ENCODE measurements at places on chromosomes 11 and 22.
A peak's percentile ranks its signal among the peaks of the same experiment; 100 is the strongest.

DNA sequence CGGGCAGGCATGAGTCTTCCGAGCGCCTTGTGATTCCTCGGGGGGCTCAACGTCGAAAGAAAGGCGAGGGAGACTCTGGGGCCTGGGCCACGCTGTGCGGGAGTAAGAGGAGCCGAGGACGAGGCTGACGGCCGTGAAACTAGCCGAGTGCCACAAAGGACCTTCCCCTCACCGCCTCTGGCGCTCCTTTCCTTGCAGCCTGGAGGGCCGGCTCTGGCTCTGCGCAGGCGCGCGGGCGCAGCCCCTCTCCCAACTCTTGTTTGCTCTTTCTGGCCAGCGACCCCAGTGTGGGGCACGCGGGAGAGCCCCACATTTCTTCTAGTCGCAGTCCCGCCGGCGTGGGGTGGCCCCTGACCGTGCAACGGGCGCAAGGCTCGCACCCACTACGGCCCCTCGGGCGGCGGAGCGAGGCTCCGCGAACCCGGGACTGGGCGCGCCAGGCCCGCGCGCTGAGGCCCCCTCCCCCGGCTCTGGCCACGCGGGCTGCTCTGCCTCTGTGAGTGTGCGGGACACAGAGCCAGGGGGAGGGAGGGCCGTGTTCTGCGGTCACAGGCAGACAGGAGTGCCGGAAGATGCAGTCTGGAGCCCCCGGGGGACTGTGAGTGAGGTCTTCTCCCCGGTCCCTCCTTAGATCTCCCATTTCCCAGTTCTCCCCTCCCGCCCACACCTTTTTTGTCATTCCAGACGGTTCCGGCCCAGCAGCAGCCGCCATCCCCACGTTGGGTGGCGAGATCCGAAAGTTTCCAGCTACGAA is 1.0 kb upstream of the TOB2 start:
- peak; percentile 70 for DNase-seq

DNA sequence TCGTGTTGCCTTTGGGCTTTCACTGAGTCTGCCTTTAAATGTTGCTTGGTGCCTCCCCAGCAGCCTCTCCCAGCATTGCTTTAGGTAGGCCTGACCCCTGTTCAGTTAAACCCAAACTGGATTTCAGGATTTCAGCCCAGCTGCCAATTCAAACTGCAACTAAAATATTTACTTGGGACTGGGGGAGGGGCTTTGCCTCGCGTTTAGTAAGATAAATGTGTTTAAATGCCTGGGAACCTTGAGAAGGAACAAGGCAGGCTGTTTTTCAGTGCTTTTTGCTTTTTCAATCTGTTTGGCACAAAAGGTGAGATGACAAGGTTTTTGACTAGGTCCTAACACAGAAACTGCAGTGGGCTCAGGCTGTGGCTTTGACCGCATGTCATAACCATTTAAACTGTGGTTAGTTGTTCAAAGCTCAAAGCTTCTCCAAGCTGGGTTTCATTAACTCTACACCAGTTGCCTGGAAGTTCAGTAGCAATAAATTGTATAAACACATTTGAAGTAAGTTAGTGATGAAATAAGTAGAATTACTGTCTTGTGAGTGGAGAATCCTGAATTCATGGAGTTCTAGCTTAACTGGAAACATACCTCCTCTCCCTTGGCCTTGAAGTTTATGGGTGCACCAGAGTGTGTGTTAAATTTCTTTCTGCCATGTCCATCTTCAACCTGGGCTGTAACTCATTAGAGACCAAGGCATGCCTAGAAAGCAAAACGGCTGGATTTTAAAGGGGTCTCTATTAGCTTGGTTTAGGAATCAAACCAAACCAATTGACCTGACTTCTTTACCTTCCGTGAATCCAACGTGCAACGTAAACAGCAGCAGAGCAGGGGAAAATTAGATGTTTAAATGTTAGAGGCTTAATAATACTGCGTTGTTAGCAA is 3.6 kb downstream of the PKNOX2 start:
- DNase-seq: no peak

DNA sequence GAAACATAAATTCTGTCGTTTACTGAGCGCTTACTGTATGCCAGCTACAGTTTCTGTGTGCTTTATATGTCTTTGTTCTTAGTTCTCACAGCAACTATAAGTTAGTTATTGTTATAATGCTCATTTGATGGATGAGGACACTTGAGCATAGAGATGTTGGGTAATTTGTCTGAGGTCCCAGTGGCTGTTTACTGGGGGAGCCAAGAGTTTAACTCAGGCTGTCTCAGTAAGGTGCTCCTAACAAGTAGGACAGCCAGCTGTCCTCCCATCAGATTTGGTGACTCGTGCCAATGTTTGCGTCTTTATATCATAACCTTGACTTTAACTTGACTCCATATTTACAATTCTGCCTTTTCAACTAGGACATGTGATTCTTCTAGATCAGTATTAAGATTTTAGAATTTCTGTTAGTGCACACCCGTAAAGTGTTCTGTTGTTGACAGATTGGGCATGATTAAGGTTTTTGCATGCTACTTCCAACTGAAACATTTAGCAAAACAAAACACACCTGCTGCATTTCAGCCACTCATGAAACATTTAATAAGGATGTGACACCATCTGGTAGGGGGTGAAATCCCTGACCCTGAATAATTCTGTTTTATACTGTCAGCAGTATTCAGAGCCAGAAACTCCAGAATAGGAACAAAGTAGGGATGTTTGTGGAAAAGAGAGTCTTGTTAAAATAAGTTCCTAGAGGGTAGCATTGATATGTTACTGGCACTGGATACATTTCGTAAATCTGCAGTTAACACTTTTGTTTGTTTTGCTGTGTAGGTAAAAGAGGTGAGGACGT is 1.9 kb downstream of the REXO2 start:
- DNase-seq: no peak

DNA sequence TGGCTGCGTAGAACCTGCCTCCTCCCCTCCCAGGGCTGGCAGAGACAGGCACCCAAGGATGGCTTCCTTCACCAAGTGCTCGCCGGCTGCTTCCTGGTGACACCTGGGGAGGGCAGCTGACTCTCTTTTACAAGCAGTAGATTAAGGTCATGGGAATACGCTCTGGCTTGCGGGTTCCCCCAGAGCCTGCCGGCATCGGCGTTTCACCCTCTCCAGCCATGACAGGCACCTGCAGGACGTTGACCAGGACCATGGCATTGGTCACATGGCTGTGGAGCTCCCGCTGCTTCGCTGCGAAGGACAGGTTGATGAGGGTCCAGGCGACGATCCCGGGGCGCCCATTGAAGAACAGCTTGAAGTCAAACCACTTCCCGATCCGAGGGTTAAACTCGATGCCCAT is 9.5 kb downstream of the DHCR7 start:
- no peak for DNase-seq

GRCh38 chr22:30262917-30263741 is 3.5 kb downstream of the OSM start:
- DNase-seq: peak; percentile 92

DNA sequence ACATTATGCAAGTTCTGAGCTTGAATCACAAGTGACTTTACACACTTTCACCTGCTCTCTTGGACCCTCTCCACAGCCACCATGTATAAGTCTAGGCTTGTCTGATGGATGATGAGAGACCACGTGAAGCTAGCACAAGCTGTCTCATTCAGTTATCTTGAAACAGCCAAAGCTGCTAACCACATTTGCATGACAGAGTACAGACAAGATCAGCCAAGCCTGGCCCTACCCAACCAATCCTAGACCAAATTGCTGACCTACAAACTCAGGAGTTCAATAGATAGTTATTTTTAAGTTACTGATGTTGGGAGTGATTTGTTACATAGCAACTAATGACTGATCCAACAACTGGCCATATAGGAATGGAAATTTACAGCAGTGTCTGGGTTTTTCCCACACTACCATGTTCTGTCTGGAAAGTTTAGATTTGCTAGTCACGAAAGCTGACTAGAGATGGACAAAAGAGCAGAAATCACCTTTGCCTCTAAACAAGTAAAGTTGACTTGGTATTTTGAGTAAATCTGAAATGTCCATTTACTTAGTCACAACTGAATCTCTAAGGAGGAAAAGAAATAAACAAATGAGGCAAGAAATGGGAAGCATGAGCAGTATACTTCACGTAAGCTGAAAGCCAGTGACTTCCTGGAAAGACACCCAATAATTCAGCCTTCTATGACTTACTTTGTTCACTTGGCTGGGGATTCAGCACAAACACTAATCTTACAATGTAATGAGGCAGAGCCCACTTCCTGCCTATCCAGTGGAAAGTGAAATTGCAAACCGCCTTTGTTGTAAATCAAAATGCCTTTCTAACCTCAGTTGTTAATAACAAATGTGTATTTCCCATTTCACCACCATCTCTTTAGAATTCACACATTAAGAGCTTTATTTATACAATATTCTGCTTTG is 101.7 kb downstream of the FAM181B start:
- no peak for DNase-seq

GRCh38 chr22:46961591-46962295 is 199.3 kb downstream of the TBC1D22A start:
- no peak for DNase-seq

DNA sequence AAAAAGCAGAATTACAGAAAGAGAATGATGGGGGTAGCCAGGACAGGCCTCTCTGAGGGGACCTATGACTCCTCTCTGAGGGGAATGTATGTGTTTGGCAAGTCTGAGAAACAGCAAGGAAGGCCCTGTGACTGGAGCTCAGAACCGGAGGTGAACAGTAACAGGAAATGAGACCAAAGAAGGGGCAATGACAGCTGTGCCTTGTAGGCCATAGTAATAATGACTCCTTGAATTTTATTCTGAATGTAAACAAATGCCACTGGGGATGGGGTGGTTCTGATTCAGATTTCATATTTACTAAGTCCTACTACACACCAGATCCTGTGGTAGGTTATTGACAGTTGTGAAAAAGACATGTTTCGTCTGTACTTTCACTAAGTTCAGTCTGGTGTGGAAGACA is 52.8 kb upstream of the APOA1 start:
- no peak for DNase-seq

DNA sequence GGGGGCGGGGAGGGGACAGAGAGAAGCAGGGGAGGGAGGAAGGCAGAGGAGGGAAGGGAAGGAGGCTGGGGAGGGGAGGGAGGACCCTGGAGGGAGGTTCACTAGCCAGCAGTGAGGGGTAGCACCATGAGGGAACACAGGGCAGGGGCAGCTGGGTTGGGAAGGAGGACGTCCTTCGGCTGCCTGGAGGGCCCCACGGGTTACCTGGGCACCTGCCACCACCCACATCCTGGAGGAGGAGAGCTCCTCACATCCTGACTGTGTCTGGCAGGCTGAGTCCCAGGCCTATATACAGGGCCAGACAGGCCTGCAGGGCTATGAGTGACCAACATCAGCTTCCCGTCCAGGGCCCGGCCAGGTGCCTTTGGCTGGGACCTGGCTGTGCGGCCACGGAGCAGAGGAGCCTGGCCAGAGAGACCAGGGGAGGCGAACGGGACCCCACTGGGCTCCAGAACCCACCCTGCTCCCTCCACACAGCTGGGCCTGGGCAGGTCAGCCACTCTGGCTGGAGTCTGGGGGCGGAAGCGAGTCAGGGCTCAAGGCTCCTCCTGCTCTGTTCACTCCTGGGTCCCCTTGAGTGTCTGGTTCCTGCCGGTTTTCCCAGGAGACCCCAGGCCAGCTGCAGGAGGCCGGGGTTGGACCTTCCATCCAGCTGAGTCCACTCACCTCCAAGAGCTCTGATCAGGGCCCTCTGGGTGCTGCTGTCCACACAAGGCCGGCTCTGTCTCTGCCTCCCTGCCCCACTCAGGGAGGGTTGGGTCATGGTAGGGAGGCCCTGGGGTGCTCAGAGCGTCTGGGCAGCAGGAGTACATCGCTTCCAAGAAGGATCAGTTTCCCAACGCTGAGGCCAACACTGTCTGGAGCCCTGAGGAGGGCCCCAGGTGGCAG is 677.7 kb downstream of the BRD1 start:
- no peak for DNase-seq

DNA sequence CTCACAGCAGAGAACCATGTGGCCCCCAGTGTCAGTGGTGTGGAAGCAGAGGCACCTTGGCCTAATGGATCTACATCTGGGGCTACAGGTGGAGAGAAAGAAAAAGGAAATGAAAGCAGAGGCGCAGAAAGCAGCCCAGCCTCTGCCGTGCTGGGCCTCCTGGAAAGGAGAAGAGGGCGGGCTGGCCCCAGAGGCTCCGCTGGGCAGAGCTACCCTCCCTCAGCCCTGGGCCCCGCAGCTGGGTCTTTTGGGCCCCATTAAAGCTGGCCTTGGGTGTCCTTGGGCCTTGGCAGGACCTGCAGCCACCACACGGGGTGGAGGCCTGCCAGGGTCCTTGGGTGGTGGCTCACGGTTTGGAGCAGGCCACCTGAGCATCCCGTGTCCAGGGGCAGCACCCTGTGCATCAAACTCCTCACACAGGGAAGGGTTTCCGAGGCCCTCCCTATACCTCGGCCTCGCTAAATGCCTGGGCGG is 31.6 kb upstream of the GAL start:
- DNase-seq: no peak

DNA sequence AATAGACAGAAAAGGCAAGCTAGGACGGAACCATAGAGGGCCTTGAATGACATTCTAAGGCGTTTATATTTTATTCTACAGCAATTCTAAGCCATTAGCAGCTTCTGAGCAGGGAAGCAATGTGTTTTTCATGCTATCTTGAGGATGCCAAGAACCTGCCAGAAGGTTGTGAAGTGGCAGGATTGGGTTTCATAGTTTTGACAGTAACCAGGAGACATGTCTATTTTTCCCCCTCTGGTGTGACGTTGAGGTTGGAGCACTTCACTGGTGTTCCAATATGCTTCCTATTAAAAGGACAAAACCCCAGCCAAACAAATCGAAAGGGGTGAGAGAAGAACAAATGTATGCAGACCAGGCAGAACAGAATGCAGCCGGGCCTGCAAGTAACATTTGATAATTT is 148.2 kb downstream of the SPATA19 start:
- no peak for DNase-seq

DNA sequence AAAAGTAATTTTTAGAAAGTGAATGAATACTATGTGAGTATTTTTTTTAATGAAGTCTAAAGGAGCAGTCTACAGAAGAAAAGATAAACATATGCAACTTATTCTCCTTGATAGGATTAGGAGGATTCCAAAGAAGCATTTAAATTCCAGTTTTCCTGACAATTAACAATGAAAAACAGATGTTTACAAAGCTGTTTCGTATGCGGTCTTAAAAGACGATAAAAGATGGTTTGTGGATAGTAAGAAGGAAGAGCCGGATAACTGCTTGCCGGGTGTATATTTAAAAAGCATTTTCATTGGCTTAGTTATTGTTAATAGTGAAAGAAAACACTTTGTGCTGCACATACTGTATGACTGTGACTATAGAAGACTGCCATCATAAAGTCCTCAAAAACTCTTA is 120.0 kb upstream of the C11orf58 start:
- DNase-seq: no peak

DNA sequence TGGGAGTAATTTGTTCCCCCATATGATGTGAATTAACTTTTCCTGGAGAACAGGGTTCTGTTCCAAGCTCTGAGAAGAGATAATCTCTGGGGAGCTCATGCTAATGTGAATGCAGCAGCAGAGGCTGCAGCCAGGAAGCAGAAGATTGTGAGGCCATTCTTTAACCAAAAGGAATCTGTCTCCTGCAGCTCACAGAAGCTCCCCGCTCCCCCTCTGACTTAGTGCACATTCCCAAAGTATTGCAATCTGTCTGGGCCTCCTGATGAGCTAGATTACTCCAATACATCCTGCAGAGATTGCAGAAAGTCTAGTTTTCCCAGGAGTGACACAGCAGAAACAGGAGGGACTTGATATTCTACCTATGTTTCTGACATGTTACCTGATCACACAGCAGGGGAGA is 420.6 kb upstream of the FAT3 start:
- DNase-seq: no peak

Data from stimulated activated naive CD8-positive, alpha-beta T cell treated with anti-CD3 and anti-CD28 coated beads, Interleukin-15, Interleukin-2, amounts not matched to agents 100 U/mL and 50 U/mL, for 24 hours (primary cell).